ENCODE measurements at places on chromosomes 3 and 15.
A peak's percentile ranks its signal among the peaks of the same experiment; 100 is the strongest.

GRCh38 chr3:121957674-121958415 is 63.6 kb downstream of the SLC15A2 start:
- DNase-seq, result no peak

DNA sequence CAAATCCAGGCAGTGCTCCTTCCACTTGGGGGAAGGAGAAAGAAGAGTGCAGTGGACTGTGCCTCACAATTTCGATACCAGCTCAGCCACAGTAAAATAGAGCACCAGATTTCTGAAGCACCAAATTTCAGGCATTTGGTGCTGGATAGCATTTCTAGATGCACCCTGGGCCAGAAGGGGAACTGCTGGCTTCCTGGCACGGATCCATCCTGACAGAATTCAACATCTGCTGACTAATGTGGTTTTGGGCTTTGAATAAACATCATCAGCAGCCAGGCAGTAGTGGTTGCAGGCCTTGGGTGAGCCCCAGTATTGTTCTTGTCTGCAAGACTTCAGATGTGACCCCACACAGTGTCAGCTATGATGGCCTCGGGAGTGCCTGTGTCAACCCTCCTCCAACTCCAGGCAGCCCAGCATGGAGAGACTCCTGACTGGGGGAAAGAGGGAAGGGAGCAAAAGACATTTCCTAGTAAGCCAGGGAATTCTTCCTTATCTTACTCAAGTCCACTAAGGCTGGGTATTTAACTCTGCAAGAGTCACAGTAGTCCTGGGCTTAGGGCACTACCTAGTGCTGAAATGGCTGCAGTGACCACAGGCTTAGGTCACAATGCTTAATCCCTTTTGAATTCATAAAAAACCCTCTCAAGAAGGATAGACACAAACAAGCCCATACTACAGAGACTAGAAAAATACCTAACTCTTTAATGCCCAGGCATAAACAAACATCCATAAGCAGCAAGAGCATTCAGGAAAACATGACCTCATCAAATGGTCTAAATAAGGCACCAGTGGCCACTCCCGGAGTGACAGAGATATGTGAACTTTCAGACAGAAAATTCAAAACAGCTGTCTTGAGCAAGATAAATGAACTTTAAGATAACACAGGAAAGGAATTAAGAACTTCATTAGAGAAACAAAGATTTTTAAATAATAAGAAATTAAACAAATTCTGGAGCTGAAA is 74.7 kb downstream of the SPATA16 start:
- DNase-seq, result no peak

DNA sequence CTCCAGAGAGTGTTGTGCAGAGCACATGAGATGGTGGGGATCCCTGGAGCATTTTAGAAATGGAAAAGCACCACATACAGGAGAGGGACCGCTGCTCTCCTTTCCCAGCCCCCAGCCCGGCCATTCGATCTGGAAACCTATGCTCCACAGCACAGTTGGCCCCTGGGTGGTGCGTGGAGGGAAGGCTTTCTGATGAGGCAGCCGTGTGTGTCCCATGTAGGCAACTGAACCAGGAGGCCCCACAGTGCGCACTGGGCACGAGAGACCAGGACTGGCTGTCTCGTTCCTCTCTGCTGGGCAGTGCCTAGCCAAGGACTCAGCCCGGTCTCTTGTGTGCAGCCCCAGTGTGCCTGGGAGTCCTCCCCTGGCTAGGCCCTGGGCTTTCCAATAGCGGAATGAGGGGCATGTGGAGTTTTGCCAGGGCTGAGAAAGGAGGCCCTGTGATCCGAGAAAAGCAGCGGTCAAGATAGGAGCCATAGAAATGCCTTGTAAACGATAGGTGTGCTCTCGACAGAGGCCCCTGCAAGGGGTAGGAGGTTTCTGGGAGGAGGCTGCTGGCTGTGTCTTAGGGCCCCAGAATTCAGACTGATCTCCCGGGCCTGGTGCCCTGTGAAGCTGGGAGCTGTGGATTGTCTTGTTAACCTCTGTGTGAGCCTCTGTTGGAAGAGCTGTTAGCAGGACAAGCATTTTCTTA is 39.0 kb downstream of the CHDH start:
- DNase-seq, result no peak

DNA sequence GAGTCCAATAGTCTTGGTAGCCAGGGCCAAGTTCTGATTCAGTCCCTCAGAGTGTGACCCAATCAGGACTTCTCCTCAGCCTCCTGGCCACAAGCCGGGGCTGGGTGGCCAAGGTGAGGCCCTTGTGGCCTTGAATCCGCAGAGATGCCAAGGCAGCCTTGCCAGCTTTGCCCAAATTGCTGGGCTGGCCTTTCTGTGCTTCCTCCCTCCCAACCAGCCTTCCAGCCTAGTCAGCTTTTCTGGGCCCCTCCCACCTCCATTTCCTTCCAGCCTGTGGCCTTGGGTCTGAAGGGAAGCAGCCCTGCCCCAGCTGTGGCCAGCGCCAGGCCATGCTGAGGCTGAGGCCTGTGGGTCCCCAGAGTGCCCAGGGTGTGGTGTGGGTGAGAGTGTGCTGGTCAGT is 34.3 kb upstream of the ANKDD1A start:
- peak; percentile 59 for DNase-seq

- no peak for DNase-seq
Measured at GRCh38 chr15:34657469-34658127, 74.1 kb upstream of the GOLGA8B start.
